ENCODE measurements at places on chromosomes 1 and 21.

DNA sequence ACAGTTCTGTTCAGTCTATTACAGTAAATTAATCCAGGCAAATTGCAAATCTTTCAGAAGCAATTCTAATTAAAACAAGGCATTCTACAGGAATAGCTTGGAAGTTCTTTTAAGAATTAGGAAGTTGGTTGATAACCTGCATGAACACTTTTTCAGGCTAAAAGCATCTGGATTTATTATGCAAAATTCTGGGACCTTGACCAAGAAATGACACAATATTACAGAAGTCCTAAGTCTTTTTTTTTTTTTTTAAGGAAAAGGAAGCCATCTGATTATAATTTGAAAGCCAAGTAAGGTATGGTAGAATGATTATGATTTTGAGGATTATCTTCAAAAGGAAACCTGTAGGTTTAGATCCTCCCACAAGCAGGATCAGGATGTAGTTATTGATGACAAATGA is 74.7 kb upstream of the KCNK2 start:
- DNase-seq: no peak

DNA sequence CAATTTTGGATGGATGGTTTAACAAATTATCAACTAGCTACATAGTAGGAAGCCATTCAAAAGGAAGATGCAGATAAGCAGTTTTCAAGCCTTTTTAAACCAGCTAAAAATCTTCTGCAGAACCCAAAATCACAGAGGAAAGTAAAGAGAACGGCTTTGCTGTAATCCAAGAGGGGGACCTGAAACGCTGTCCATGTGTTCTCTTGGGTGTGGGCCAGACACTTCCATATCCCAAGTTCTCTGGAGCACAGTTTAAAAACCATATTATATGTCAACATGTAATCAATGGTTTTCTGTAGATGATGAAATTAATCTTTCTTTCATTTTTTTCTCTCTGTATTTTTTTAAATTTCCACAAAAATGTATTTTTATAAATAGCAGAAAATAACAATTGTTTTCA is 90.5 kb downstream of the SELENOF start:
- no peak for DNase-seq

- DNase-seq: peak; percentile 43
Measured at GRCh38 chr21:26881504-26882228, 36.5 kb upstream of the ADAMTS1 start.

GRCh38 chr21:21163904-21164303 is 165.7 kb downstream of the NCAM2 start:
- peak; percentile 67 for DNase-seq

DNA sequence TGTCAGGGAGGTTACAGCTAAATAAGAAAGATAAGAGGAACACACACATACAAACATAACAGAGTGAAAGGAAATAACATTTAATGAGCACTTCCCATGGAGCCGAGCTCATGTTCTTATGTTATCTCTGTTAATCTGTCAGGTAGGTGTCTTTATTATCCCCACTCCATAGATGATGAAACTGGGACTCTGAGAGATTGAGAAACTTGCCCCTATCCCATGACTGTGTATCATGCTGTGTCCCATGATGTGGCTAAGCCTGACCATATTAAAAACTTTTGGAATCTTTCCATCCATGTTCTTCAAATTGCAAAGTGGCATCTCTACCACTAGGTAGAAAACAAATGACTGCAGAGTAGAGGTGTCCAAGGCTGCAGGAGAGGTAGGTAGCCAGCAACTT is 285.2 kb upstream of the SGIP1 start:
- DNase-seq: no peak

DNA sequence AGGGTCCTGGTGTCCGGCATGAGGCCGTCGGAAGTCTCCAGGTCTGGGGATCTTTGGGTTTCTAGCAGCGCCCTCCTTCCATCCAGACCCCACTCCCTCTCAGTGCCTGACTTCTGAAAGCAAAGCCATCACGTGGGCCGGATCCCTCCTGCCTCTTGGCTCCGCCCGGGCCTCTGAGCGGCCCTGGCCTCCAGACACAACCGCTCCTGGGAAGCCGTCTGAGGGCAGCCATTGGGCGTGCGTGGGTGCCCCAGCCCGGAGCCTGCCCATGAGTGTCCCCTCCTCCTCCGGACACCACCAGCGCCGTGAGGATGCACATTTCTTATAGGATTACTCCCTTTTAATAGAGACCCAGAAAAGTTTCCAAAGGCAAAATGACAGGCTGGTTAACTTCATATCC is 137.0 kb upstream of the ARHGEF16 start:
- no peak for DNase-seq

Measured in ACHN (cell line).